ENCODE measurements at places on chromosomes 3 and 15.
A peak's percentile ranks its signal among the peaks of the same experiment; 100 is the strongest.

DNA sequence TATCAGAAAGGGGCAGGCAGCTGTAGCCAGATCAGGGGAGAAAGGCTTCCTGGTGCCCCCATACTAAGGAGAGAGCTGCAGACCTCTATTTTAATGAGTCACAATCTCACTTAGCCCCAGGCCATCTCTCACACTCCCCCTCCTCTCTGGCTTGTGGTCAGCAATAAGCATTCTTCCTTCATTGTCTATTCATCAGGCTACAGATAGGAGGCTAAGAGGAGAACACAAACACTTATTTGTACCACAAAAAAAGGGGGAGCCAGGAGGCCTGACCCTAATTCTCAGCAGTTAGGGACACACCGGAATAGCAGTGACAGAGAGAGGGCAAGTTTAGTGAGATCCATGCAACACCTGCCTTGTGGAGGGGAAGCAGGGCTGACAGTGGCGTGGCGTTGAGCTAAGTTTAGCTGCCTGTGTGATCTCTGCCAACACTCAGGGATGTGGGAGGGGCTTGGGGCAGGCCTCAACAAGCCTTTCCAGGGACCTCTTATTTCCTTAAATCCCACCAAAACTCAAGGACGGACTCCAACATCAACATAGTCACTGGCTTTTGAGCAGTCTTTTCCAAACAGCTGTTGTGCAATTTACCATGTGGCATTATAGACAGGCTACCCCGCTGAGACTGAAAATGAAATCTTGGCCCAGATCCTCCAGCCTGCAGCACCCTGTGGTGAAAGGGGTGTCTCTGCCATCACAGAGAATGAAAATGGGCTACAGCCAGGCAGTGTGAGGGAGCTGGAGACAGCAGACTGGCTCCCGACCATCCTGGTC, 191.9 kb upstream of the TSC22D2 start:
- DNase-seq, result no peak

- no peak for DNase-seq
Observed at GRCh38 chr3:55483196-55484095, 3.7 kb downstream of the WNT5A start.

DNA sequence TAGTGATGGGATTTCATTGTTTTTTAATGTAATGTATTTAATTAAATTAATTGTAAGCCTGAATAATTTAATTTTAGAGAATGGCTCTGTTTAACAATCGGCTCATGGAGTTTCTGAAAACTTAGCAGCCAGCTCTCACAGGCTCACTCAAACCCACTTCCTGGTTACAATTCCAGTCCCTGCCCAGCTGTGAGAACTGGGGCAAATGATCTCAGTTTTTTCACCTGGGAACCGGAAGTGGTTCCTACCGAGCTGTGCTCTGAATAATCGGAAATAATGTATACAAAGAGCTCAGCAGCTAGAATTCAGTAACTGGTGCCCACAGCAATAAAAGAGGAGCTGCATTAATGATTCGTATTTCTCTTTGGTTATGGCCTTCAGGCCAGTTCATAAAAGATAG, 244.3 kb upstream of the MCTP2 start:
- peak; percentile 3 for DNase-seq

DNA sequence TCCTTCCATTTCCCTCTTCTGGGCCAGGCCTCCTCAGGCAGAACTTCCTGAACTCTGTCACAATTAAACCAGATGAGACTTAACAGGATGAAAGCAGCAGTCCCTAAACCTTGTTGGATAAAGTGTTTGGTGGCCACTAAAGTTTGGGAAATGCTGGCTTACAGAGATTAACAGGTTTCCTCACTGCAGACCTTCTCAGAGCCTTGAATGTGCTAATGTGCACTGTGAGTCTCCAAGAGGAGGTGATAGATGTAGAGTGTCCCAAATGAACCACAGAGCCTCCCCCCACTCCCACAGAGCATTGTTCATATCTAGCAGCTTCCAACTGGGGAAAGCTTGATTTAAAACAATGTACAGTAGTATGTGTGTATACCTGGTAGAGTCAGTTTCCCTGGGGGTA, 42.9 kb downstream of the HAPLN3 start:
- DNase-seq, result no peak

DNA sequence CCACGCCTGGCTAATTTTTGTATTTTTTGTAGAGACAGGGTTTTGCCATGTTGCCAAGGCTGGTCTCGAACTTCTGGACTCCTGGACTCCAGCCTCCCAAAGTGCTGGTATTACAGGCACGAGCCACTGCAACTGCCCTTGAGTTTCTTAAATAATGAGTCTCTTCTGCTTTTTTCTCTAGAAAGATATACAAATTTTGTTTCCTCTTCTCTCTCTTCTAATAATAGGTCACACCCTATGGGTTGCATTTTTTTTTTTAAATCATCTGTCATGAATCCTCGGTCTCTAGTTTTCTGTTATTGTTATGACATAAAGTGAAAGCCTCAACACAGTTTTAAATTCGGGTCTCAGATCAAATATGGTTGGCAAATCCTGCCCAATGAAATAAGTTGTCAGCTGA, 111.2 kb downstream of the IL12A start:
- DNase-seq, result no peak

DNA sequence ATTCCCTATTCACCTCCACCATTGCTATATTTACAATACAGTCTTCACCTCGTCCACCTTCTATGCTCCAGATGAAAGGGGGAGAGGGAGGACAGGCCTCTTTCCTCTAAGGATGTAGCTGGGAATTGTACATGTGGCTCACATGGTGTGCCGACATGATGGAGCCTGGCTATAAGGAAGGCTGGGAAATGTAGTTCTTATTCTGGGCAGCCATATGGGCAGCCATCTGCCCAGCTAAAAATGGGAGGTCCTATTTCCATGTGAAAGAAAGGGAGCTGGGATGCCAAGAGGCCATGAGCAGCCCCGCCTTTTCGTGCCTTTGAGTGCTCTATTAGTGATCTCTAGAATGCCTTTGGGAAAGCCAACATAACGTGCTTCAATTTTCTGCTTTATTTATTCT, 27.1 kb upstream of the MGLL start:
- DNase-seq, result no peak

DNA sequence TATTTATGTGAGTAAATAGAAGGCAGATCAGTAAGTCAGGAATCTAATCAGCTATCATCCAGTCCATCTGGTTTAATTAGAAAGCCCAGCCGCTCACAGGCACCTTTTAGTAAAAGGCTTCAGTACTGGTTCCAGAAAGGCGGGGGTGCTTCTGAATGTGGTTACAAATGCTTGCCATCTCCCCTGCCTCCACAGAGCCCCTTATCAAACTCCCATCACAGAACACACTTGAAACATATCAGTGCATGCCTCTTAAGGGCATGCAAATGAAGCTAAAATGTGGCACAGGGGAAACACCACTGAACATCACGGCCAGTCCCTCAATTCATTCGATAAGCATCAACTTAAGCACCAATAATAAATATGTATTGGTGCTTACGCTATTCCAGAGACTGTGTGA, 261.4 kb downstream of the RORA start:
- DNase-seq, result no peak

DNA sequence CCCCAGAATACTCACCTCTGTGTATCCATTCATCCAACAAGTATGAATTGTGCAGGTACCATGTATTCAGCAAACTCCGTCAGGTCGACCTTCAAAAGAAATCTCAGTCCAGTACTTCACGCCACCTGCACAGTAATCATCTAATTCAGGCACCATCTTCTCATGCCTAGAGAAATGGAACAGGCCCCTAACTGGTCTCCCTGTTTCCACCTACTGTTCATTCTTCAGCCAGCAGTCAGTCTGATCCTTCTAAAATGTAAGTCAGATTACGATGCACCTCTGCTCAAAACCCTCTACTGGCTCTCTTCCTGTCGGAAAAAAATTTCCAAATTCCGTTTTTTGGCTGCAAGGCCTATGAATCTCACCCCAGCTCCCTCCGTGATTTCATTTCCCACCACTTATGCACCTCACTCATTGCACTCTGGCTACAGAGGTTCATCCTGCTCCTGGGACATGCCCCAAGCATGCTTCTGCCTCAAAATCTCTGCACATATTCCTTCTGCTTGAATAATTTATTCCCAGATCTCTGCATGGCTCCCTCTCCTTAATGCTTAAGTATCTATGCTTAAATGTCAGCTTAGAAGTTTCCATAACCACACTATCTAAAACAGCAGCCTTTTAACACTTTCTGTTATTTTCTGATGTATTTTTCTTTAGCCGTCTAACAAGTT, 47.5 kb upstream of the PPP2R3A start:
- no peak for DNase-seq

DNA sequence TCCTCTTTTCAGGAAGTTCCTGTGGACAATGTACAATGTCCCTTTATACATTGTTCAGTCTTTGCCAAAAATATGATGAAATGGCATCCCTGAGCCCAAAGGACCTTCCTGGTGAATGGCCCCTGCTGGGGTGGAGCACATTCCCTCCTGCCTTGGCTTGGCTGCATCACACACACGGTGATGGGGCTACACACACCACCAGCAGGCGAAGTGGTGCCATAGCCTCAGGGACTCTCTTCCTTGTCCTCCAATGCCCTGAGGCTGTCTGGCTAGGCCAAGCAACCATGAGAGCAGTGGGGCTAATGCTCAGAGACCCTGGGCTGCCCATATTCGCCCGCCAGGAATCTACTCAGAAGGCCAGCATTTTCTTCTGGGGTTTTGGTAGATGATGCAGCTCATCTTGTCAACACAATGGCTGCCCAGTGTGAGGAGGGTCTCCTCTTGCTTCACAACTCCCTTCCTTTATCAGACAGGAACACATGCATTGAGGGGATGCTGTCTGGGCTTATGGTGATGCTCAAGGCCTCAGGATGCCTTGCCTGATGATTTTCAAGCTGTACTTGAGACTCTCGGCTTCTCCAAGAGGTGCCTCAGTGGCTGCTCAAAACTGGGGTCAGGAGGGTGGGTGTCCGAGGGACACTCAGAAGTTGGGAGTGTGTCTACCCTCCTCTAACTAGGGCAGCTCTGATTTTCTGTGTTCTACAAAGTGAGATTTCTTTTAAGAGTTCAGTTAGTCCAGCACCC, 40.9 kb upstream of the EPHB1 start:
- DNase-seq, result no peak

GRCh38 chr15:48459571-48460442, 128.6 kb downstream of the DUT start:
- no peak for DNase-seq

- no peak for DNase-seq
Observed at GRCh38 chr3:86563400-86563970, 427.5 kb downstream of the VGLL3 start.

- DNase-seq, result no peak
Observed at GRCh38 chr3:52851348-52851747, 16.5 kb upstream of the MUSTN1 start.

GRCh38 chr3:140164922-140165590, 230.1 kb downstream of the CLSTN2 start:
- DNase-seq, result no peak

DNA sequence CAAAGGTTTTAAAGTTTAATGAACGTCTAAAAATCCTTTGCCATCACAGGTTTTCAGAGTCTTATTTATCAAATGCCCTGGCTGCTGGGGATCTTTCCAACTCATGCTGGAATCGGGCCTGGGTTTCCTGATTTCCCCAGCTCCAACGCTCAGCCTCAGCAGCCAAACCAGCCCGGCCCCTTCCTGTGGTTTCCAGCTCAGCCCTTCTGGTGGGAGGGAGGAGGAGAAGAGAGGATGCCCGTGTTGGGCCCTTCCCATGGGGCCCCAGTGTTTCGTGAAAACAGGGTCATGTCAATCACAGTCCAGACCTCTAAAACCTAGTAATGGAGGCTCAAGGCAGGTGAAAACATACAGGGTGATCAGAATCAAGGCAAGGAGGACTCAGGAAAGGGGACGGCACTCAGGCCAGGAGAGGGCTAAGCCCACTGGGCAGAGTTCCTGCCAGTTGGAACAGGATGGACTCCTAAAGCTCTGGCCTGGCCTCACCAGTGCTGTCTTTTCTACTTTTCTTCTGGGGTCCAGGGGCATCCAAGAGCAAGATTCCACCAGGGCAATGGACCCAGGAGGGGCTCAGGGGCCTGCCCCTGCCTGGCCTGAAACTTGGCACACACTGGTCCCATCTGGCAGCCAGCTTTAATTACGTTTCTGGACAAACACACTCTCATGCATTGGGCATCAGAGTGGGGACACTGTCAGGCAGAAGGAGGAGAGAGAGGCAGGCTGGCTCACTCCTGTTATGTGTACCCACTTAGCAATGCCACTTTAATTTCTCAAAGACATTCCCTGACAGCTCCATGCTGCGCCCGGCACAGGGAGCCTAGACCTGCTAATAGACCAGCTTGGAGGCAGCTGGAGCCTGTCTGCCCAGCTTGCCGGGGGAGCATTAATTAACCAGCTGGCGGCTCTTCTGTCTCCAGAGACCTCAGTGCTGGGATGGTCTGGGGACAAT, 194.6 kb downstream of the FAM43A start:
- DNase-seq, result no peak

DNA sequence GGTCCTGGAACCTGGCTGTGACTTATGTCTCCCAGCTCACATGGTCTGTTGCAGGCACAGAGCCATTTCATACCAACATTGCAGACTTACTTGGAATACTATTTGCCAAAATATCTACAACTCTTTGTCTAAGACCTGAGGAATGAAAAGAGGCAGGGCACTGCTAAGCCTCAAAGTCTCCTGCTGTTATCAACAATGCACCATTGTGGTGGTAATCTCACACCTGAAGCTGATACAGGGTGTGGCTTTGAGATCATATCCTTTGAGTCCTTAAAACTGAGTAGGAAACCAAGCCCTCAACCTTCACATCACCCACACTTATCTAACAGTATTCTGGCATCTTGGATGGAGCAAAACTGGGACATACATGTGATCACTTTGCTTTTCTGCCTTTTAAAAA, 782.0 kb downstream of the EPHA3 start:
- DNase-seq, result no peak

DNA sequence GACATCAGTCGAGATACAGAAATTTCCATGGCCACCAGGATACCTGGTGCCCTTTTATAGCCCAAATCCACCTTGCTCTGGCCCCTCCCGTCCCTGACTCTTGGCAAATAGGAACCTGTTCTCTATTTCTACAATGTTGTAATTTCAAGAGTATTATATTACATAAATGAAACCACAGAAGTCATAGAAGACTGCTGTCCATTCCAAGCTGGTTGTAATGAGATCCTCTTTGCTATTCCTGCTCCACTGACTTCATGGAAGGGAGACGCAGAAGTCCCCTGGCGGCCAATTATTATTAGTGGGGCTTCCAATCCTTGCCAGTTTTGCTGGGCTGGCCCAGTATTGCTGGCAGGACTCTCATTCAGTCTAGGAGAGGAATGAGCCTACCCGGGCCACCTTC, 26.6 kb downstream of the DCP1A start:
- no peak for DNase-seq

All from effector CD4-positive, alpha-beta T cell (primary cell).